Daoy (cell line): ENCODE measurements at places on chromosomes 5 and 9. TPM values are rescaled to one million over a fixed set of nuclear protein-coding genes. Genes with fewer than 3 reads are reported as not detected.
A peak's percentile ranks its signal among the peaks of the same experiment; 100 is the strongest.

DNA sequence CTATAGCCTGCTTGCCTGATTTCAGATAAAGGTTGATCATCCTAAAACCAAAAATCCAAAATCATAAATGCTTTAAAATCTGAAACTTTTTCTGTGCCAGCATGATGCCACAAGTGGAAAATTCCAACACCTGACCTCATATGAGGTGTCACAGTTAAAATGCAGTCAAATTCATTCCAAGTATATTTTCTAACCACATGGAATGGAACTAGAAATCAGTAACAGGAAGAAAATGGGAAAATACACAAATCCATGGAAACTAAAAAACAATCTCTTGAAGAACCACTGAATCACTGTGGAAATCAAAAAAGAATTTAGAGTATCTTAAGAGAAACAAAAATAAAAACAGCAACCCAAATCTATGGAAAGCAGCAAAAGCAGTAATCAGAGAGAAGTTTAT, 297.5 kb upstream of the COX7C start:
- no peak for DNase-seq

- peak; percentile 92 for DNase-seq
Observed at GRCh38 chr9:128554155-128554862, 1.9 kb downstream of the SPTAN1 start.

RNF180 gene
- total RNA-seq = 2.4 and 4.3 TPM in 2 replicates

LECT2 gene
- not detected in 2 replicates for total RNA-seq

- peak; percentile 84 for DNase-seq
Observed at GRCh38 chr5:147234825-147235635, at the start of gene STK32A. TSS of gene STK32A (plus strand) at chr5:147235026. CDS start at chr5:147239635, 4,609 bp downstream.

GRCh38 chr9:129487658-129488483, 133.0 kb downstream of the C9orf50 start:
- DNase-seq = peak; percentile 32

- no peak for DNase-seq
Observed at GRCh38 chr5:125541085-125541484, 794.6 kb upstream of the ZNF608 start.

DNA sequence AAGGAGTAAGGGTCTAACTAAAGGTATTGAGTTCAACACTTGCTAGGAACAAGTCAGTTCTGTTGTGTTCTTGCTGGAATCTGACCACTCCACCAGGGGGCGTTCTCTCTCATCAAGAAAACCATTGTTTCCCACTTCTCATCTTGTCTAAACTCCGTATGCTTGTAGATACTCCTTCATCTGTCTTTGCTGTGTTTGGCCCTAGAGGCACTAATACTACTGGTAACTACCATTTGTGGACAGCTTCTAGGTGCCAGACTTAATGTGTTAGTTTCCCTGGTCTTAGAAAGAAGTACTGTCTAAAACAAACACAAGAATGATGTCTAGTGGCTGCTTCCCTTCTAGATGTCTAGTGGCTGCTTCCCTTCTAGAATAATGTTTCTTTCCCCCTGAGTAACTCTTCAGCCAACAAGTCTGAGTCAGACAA, 18.7 kb upstream of the PTPDC1 start:
- peak; percentile 72 for DNase-seq

AMACR gene
- total RNA-seq = 10.9 and 12.1 TPM in 2 replicates

ADAMTS16 gene
- 10.7 and 11.6 TPM in 2 replicates for total RNA-seq

GRCh38 chr9:105760053-105760452, 65.7 kb downstream of the TMEM38B start:
- no peak for DNase-seq

- peak; percentile 85 for DNase-seq
Observed at GRCh38 chr9:93134015-93134739, at the start of gene NINJ1. TSS of gene NINJ1 (minus strand) at chr9:93134251. CDS start at chr9:93134217, 34 bp downstream.

TMEM252 gene
- not detected in 2 replicates for total RNA-seq

LTC4S gene
- not detected in 2 replicates for total RNA-seq

- DNase-seq = no peak
Observed at GRCh38 chr5:57745700-57746651, 263.4 kb upstream of the ACTBL2 start.

- DNase-seq = no peak
Observed at GRCh38 chr5:105924366-105924765, 1746.4 kb downstream of the EFNA5 start.

- peak; percentile 83 for DNase-seq
Observed at GRCh38 chr5:177309351-177310191, 2.1 kb downstream of the MXD3 start.

GRCh38 chr5:144248015-144248414, 77.3 kb downstream of the KCTD16 start:
- DNase-seq = no peak

DNA sequence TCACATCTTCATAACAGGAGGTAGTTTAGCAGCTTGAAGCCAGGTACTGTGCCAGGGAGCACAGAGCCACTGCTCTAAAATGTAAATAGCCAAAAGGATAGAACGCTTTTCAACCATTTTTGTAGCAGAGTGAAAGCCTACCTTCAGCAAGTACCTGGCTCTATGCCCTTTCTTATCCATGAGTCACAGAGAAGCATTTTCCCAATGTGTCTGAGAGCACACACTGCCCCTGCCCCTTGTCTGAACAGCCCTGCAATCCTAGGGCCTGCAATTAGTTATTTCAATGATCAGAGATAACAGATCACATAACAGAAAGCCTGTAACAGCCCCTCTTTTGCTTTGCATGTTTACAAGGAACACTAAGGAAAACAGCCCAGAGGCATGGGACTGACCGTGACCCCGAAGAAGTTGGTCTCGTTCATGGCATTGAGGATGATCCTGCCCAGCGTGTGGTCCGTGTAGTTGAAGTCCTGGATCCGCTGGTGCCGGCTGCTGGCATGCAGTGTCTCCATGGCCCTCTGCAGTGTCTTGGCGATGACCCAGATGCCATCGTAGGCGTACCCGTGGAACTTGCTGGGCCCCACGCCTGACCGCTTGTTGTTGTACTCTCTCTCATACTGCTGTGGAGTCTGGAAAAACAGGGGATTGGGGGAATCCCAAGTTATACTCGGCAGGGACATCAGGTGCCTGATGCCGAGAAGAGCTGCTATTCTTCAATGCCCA, 198.3 kb upstream of the TBC1D2 start:
- DNase-seq = peak; percentile 42

PCDHA11 gene
- total RNA-seq = 1.9 and 2.0 TPM in 2 replicates

DNA sequence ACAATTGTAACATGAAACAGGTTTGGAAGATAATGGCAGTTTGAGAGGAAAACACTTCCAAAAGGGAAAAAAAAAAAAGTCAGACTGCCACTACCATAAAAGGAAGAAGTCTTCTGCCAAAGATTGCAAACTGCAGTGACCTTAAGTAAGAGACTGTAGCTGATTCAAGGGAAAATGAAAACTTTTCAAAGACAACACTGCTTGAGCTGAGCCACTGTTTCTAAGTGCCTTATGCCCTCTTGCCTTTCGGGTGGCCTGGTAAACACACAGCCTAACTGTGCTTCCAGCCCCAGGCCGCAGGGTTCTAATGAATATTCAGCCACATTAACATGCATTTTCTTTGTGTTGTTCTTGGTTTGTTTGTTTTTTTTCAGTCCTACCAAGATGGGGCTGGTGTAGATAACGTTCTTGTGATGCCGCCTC, 354.6 kb downstream of the BNC2 start:
- DNase-seq = no peak

DNA sequence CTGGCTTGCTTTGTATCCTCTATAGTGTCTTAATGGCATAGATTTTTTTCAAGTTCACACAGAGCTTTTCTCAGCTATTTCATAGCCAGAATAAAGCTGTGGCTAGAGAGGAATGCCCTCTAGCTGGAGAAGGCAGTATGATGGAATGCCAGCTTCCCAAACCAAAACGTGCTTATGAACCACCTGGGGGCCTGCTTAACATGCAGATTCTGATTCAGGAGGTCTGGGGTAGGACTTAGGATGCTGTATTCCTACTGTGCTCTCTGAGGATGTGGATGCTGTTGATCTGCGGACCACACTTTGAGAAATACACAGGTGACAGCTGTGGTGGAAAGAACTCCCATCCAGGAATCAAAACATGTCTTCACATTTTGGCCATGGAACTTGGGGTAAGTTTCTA, 49.9 kb upstream of the DPYSL3 start:
- DNase-seq = peak; percentile 38

GRCh38 chr9:131910572-131910971, 169.1 kb downstream of the MED27 start:
- DNase-seq = no peak

- no peak for DNase-seq
Observed at GRCh38 chr5:131630963-131631350, 4.1 kb downstream of the RAPGEF6 start.

GRCh38 chr9:26746357-26747072, 146.1 kb downstream of the CAAP1 start:
- DNase-seq = peak; percentile 32

DNA sequence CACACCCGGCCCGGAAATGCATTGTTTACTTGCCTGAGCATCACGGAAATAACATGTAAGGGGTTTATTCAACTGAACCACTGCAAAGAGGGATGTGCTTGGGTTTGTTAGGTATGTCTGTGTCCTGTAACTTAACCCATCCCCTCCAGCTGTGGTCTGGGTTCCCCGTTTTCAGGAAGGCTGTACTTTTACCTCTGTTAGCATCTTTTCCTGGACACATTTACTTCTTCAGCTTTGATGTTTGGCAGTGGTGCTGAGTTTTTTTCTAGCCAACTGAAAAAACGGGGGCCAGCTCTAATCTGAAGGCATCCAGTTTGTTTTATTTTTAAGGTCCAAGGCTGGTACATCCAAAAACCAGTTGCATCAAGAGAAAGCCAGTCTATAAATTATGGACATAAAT, 561.8 kb downstream of the BNC2 start:
- DNase-seq = no peak

FAM78A gene
- total RNA-seq = 0.51 and 0.71 TPM in 2 replicates

SLC6A3 gene
- not detected in 2 replicates for total RNA-seq

DNA sequence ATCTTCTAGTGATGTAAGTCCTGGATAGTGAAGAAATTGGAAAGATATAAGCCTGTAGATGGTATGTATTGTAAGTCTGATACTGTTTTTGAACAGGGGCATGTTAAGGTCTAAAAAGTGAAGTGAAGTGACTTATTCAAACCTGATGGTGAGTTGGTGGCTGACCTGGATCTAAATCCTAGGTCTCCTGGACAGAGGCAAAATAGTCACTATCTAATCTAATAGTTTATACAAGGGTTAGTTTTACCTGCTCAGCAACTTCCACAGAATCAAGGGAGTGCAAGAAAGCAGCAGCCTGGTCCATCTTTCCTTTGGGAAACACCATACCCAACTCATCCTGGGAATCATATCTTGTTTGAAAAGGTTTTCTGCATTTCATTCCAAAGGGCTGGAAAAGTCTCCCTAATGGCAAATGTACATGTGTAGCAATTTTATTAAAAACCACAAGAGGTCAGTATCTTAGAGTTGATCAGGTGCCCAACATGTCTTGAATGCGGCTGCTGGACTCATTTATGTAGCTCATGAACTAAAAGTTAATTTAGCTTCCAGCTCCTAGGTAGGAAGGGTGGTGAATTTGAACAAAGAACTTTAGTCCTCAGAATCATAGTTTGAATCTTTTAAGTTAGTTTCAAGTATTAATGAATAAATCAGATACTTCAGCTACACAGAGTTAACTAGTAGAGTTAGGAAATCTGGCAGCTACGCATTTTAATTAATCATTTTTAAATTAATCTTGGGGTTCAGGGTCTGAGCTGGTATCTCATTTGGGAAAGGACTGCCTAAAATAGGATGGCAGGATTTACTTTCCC, 26.0 kb downstream of the SKP2 start:
- peak; percentile 9 for DNase-seq

AMBP gene
- 0.91 TPM in 1 of 2 replicates, not detected in the other for total RNA-seq

DNA sequence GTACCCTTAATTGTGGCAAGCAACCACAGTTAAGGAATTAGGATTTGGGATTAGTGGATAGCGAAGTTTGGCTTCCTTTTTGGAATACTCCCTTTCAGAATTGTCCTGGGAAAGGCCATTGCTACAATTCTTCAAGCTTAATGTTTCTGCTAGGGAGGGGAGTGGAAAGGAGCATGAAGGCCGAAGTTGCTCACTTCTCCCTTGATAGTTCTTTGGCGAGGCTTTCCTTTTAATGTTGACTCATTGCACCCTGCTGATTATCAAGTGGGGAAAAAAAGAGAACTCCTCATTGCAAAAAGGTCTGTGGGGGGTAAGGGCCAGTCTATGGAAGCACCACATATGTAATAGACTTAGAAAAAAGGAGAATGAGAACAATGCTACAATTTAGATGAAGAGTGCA, 30.7 kb downstream of the GRIN3A start:
- DNase-seq = peak; percentile 15

GRCh38 chr9:137638680-137639079, 19.9 kb downstream of the EHMT1 start:
- no peak for DNase-seq

GRCh38 chr9:95215336-95215898, 102.1 kb downstream of the FANCC start:
- DNase-seq = no peak

DNA sequence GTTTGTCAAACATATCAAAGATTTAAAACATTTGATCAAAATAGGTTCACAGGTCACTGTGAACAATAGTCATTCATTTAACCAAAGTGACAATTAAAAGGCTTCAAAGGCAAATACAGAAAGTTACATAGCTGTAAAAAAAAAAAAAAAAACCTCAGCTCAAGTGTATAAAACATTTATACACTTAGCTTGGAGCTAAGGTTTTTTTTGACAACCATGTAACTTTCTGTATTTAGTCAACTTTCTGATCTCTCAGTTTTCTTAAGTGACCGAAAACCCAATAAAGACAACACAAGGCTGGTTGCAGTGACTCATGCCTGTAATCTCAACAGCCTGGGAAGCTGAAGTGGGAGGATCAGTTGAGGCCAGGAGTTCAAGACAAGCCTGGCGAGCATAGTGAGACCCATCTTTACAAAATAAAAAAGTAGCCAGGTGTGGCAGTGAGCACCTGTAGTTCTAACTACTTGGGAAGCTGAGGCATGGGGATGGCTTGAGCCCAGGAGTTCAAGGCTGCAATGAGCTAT, 16.4 kb upstream of the UBTD2 start:
- DNase-seq = peak; percentile 79

DNA sequence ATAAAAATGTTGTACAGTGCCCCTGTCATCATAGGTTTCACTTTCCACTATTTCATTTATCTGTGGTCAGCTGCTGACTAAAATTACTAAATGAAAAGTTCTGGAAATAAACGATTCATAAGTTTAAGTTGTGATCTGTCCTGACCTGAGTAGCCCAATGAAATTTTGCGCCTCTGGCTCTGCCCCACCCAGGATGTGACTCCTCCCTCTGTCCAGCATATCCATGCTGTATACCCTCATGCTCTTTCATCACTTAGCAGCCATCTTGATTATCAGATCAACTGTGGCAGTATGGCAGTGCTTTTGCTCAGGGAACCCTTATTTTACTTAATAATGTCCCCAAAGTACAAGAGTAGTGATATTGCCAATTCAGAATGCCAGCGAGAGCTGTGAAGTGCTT, 97.3 kb downstream of the STARD4 start:
- no peak for DNase-seq

BTNL3 gene
- not detected in 2 replicates for total RNA-seq

CBY3 gene
- not detected in 2 replicates for total RNA-seq
